ENCODE measurements at places on chromosomes 11 and 22. TPM values are rescaled to one million over a fixed set of nuclear protein-coding genes. Genes with fewer than 3 reads are reported as not detected.

DNA sequence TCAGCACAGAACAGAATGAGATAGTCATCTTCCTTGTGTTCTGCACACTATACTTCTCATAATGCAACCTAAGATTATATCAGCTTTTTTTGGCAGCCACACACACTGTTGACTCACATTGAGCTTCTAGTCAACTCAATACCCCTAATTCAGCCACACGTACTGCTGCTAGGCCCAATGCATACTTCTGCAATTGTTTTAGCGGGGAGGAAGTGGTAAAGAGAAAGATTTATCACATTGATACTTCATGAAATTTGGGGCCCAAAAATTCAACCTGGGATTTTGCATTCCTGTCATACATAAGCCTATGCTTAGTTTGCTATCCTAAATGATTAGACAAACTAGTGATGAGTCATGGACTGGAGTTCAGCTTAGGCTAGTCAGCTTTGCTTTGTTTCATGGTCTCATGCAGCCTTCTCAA lies 8.6 kb upstream of the UPB1 start:
- peak; percentile 13 for DNase-seq
- peaks cover 20% of the 10 kb centered on the region for H3K4me1 ChIP-seq
- no peak overlapping the region for H3K4me3 ChIP-seq
- peaks cover 5% of the 10 kb centered on the region for H3K27me3 ChIP-seq
- H3K27ac ChIP-seq, result no peak overlapping the region

- peaks cover 31% of the 10 kb centered on the region for H3K4me1 ChIP-seq
- peak within 1 kb of the TSS; percentile 97 for H3K27ac ChIP-seq
- peaks cover 9% of the 10 kb centered on the region for H3K36me3 ChIP-seq
- H3K27me3 ChIP-seq, result peaks cover 8% of the 10 kb centered on the region
Observed at GRCh38 chr11:113773416-113774173, at the start of gene ZW10. Gene ZW10 (minus strand): TSS chr11:113773692. CDS start chr11:113773666, 26 bp downstream.

GRCh38 chr11:47915374-47915773 lies 65.0 kb upstream of the PTPRJ start:
- H3K36me3 ChIP-seq, result peaks cover 2% of the 10 kb centered on the region
- no peak overlapping the region for H3K27ac ChIP-seq
- no peak overlapping the region for H3K4me3 ChIP-seq
- peaks cover 56% of the 10 kb centered on the region for H3K4me1 ChIP-seq
- H3K27me3 ChIP-seq, result no peaks in the 10 kb centered on the region
- peak; percentile 39 for DNase-seq

GRCh38 chr11:134560566-134561330 lies 148.7 kb upstream of the B3GAT1 start:
- no peaks in the 10 kb centered on the region for H3K36me3 ChIP-seq
- H3K4me1 ChIP-seq, result no peaks in the 10 kb centered on the region
- H3K4me3 ChIP-seq, result no peak overlapping the region
- no peak overlapping the region for H3K27ac ChIP-seq
- no peak for DNase-seq

DNA sequence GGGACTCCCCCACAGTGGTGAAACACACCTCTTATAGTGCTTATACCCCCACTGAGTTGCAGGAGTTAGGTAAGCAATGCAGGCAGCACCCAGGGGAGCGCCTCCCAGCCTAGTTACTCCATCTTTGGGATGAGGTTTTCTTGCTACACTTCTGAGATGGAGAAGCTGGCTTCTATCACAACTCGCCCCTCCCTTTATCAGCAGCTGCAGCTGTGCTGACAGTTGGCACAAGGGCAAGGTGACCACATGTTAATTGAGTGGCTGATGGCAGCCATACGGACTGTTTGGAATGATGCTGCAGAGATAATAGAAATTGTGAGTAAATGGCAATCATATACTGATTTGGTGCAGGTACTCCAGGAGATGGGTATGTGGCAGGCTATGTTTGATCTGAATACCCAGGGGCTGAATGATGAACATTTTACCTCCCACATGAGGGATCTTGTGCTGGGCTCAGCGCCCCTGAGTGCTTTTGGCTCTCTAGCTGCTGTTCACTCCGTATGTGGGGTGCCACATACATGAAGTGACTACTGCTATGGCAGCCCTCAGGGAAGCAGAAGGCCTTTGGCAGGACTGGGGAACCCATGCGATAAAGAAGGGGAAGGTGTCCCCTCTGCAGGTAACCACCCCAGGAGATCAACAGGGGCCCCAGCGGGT lies 29.2 kb upstream of the KCNA4 start:
- no peak for DNase-seq
- H3K4me1 ChIP-seq, result no peaks in the 10 kb centered on the region
- no peaks in the 10 kb centered on the region for H3K27me3 ChIP-seq
- H3K36me3 ChIP-seq, result no peaks in the 10 kb centered on the region
- H3K27ac ChIP-seq, result no peak overlapping the region

GRCh38 chr11:45646275-45646927 lies 19.0 kb downstream of the CHST1 start:
- no peak for DNase-seq
- H3K27ac ChIP-seq, result no peak overlapping the region
- H3K27me3 ChIP-seq, result peaks cover 13% of the 10 kb centered on the region
- no peak overlapping the region for H3K4me3 ChIP-seq
- H3K36me3 ChIP-seq, result no peaks in the 10 kb centered on the region

DNA sequence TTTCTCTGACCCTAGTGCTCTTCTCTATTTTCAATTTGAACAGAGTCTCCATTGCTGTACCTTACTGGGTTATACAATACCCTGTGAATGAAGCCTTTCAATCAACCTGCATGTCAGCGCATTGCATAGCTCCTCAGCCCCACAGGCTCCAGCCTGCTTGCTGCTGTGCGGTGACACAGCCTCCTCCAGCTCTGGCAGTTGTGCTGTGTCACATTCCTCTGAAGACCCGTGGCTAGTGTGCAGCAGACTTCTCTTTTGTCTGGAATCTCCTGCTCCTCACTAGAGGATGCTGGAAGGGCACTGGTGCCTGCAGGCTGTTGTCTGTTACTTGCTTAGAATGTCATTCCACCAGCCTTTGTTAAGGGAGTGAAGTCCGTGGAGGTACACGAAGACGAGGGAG lies 390.1 kb upstream of the B3GAT1 start:
- H3K4me3 ChIP-seq, result no peak overlapping the region
- H3K27me3 ChIP-seq, result peaks cover 11% of the 10 kb centered on the region
- no peak overlapping the region for H3K27ac ChIP-seq
- no peak for DNase-seq

DNA sequence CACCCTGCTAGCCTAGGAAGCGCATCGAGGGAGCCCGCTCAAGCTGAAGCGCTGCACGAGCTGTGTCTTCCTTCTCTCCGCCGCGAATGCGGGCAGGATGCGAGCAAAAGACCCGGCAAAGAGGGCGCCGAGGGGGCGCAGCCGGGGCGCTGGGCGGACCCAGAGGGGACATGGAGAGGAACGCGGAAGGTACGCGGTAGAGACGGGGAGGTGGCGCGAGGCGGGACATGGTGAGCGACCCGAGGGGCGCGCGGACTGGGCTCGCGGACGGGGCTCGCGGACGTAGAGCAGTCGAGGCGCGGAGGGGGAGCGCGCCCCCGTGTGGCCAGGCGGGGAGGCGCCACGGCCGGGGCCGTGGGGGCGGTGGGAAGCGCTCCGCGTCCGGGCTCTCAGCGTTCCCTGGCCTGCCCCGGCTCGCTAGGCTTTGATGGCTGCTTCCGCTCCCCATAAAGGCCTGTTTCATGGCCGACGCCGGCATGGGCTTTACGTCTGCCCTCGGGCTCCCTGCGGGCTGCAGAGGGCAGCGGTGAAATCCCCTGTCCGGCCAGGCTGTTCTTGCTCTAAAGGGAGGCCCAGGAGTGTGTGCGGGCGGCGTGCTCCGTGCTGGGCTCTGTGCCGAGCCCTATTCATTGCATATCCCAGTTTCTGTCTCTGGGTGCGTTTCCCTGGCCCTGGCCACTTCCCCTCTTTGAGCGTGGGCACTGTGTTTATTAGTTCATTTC lies 31.2 kb upstream of the TRIM29 start:
- H3K27ac ChIP-seq, result no peak overlapping the region
- peaks cover 5% of the 10 kb centered on the region for H3K4me1 ChIP-seq
- DNase-seq, result peak; percentile 49
- H3K36me3 ChIP-seq, result no peaks in the 10 kb centered on the region
- H3K4me3 ChIP-seq, result peak overlapping the region; percentile 58
- peaks cover 69% of the 10 kb centered on the region for H3K27me3 ChIP-seq

DNA sequence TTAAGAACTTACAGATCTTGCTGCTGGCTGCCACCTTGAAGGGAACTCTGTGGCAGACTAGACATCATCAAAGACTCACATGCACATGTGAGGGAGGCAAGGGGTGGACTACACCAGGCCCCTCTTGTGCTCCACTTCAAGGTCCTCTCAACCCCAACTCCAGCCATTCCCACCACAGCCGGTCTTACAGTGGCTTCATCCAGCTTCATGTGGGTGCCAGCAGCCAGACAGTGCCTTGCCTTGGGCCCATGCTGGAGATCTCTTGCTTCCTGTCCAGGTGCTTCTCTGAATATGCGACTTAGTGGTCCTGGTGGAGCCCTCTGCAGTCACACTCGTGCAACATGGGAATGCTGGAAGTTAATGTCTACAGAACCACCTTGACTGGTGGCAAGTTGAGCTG lies 44.6 kb upstream of the WNT7B start:
- H3K4me3 ChIP-seq, result no peak overlapping the region
- H3K4me1 ChIP-seq, result peaks cover under 1% of the 10 kb centered on the region
- no peak for DNase-seq
- H3K27me3 ChIP-seq, result peaks cover 32% of the 10 kb centered on the region

- peaks cover 37% of the 10 kb centered on the region for H3K4me1 ChIP-seq
- peaks cover 23% of the 10 kb centered on the region for H3K36me3 ChIP-seq
- peak; percentile 70 for DNase-seq
- H3K27ac ChIP-seq, result no peak within 1 kb of the TSS
Observed at GRCh38 chr11:61294717-61295595, at the start of gene VWCE. Gene VWCE (minus strand): TSS chr11:61295316. CDS start chr11:61295037, 279 bp downstream.

DNA sequence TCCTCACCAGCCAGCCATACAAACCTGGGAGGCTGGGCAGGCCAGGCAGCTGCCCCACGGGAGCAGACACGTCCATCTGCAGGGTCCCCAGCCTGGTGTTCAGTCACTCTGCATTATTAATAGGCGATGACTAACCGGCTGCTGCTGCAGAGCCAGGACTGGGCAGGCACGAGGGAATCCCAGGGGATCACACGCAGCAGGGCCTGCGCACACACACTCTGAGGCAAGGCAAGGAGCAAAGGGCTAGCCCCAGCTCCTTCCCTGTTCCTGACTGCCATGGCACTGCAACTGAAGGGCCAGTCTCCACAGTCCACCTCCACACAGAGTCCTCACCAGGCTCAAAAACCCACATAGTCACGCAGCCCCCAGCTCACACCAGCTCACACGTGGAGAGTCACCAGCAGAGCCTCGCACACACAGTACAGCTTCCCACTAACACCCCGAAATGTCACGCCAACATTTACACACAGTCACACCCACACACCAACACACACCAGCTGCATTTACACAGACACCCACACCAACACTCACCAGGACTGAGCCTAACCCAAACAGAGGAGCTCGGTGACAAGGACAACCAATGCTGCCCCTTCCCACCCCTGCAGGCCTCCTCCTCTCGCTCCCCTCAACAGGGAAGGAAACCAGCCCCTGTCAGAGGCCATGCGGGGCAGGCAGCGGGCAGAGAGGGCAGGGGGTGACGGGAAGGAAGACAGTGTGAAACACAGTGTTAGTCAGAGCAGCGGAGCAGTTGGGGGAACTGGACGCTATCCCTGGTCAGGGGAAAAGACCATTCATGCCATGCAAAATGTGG lies 47.3 kb downstream of the NRXN2 start:
- no peaks in the 10 kb centered on the region for H3K36me3 ChIP-seq
- peaks cover 45% of the 10 kb centered on the region for H3K27me3 ChIP-seq
- DNase-seq, result no peak
- no peaks in the 10 kb centered on the region for H3K4me1 ChIP-seq
- no peak overlapping the region for H3K27ac ChIP-seq

GRCh38 chr11:74002832-74003231 lies 6.1 kb downstream of the UCP3 start:
- DNase-seq, result no peak
- no peaks in the 10 kb centered on the region for H3K27me3 ChIP-seq
- no peak overlapping the region for H3K27ac ChIP-seq
- H3K36me3 ChIP-seq, result peaks cover 35% of the 10 kb centered on the region

GRCh38 chr22:23714596-23715578 lies 24.1 kb downstream of the RGL4 start:
- peak overlapping the region; percentile 77 for H3K4me3 ChIP-seq
- H3K36me3 ChIP-seq, result peaks cover 33% of the 10 kb centered on the region
- peaks cover 37% of the 10 kb centered on the region for H3K4me1 ChIP-seq
- no peaks in the 10 kb centered on the region for H3K27me3 ChIP-seq

The GPR152 gene
- total RNA-seq, result not detected

The KLHL35 gene
- 1.3 TPM for total RNA-seq

The UCP2 gene
- 344 TPM for total RNA-seq

The ELMOD1 gene
- not detected for total RNA-seq

The DBX1 gene
- total RNA-seq, result not detected

The MLC1 gene
- total RNA-seq, result 0.25 TPM
